Activated CD4-positive, alpha-beta T cell treated with anti-CD3 and anti-CD28 coated beads for 48 hours (primary cell): ENCODE measurements at places on chromosomes 16 and 17.

DNA sequence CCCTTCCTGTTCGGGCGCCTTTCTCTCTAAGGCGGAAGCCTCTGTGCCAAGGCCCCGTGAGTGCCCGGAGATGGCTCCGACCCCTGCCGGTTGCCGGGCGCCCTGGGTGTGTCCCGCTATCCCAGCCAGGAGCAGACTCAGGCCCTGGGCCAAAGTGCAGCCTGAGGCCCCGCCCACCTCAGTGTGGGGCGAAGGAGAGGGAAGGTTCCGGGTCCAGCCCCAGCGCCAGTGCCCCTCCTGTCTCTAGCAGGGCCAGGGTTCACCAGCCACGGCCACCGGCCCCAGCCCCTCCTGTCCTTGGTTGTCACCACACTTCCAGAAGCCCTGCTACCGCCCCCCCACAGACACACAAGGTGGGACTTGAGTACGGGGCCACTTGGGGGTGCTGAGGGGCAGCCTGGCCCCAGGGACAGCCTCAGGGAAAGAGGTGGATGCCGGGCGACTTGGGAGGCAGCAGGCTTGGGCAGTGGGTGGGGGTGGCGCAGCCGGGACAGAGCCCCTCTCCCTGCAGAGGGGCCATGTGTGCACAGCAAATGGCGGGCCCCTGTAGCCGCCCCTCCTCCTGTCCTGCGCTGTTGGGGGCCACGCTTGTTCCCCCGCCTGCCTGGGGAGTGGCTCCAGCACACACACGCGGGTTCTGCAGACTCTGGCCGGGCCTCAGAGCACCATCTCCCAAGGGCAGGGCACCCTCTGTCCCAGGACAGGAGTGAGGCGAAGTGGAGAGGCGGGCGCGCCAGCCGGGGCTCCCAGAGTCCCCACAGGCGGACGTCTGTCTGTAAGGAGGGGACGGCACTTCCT, 6.0 kb downstream of the C1QTNF8 start:
- DNase-seq: no peak

- DNase-seq: no peak
Observed at GRCh38 chr17:81317961-81318605, 23.0 kb upstream of the SLC38A10 start.

- no peak for DNase-seq
Observed at GRCh38 chr16:50136399-50136798, 16.7 kb upstream of the TENT4B start.

DNA sequence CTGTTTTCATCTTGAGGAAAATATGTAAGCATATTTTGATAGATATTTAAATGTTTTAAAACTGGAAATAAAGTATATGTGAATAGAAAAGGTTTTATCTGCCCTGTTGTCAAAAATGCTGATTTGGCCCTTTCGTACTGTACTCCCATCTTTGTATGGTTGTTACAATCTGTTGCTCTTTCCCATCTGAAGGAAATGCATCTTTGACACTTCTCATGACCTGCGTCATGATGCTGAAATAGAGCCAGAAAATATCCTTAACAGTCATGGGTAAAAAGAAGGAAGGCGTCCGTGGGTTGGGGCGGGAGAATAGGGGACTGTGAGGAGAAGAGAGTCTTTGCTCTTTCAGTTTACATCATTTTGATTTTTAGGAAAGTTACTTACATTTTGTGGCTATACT, 327.7 kb downstream of the BCAS3 start:
- no peak for DNase-seq

DNA sequence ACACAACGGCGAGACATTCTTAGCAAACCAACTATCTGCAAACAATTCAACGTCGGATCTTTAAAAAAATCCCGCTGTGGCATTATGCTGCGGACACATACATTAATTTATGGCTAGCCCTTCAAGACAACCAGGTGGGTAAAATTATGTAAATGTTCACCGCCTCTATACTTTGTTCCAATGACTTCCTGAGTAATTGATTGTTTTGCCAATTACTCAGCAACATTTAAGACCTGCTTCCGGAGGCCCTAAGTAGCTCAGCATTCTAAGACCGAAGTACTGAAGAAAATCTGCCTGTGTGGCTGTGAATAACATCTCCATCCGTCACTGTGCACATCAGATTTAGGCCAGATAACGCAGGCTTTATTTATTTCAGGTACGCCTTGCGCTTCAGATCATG, 23.3 kb downstream of the QPRT start:
- peak; percentile 24 for DNase-seq

DNA sequence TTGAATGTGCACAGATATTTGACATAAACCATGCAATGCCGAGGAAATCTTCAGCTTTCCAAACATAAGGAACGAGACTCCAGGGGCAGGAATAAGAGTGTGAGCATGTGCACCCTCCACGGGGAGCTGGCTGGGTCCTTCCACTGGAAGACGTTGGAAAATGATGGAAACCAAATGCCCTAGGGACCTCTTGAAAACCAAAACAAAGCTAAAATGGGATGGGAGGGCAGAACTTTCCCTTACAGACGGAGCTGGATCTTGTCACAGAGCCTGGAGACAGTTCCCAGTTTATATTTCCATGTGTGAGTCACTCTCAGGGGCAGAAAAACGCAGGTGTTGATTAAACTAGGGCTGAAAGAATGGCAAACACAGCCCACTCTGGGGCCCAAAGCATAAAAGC, 34.4 kb upstream of the DNAH17 start:
- DNase-seq: no peak

- no peak for DNase-seq
Observed at GRCh38 chr16:30151091-30151490, 28.1 kb upstream of the MAPK3 start.
